ENCODE measurements at places on chromosomes 16 and 17.

DNA sequence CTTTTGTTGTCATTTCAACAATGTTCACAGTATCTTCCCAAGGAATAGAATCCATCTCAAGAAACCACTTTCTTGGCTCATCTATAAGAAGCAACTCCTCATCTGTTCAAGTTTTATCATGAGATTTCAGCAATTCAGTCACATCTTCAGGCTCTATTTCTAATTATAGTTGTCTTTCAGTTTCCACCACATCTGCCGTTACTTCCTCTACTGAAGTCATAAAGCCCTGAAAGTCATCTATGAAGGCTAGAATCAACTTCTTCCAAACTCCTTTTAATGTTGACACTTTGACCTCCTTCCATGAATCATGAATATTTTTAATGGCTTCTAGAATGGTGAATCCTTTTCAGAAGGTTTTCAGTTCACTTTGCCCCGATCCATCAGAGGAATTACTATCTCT is 102.1 kb downstream of the CDH13 start:
- DNase-seq: no peak

- peak; percentile 59 for DNase-seq
These were observed 56.8 kb downstream of the BEAN1 start for GRCh38 chr16:66483689-66484452.

DNA sequence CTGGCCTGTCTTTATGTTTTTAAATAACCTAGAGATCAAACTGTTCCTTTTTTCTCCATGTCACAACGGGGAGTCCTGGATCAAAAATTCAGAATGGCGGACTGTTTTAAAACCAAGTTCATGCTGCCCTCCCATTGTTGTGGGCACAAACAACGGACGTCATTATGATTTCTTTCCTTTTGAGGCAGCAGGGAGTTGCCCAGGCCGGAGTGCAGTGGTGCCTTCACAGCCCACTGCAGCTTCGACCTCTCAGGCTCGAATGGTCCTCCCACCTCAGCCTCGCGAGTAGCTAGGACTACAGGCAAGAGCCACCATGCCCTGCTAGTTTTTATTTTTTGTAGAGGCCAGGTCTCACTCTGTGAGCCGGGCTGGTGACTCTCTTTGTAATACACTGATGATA is 26.5 kb downstream of the NDE1 start:
- DNase-seq: no peak

DNA sequence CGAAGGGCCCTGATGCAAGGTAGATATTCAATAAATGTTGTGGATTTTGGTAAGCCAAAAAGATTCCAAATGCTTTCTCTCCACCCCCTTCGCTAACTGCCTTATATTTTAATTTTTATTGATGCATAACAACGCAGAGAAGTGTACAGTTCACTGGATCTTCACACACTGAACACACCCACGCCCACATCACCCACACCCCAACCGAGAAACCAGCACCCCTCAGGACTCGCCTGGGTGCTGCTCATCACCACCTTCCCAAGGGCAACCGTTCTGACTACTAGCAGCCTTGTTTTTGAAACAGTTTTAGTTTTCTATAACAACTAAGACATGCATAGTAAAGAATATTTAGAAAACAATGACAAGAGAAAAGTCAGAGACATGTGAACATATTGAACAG is 9.1 kb upstream of the PLCG2 start:
- no peak for DNase-seq

DNA sequence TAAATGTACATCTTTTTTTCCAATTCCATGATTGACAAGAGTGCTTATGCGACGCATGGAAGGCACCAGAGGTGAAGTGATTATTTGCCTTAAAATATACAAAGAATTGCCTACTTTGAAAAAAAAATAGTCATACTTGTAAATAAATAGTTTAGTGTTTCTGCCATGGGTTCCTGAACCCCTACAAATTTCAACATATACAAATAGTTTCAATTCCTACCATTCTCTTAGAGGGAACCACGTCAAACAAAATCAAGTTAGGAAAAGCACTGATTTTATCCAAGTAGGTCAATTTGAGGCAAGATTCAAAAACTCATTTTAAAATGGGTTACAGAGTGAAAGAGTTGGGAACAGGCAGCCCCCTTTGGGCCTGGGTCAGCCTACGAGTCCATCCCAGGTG is 11.7 kb downstream of the CMTM3 start:
- DNase-seq: no peak

DNA sequence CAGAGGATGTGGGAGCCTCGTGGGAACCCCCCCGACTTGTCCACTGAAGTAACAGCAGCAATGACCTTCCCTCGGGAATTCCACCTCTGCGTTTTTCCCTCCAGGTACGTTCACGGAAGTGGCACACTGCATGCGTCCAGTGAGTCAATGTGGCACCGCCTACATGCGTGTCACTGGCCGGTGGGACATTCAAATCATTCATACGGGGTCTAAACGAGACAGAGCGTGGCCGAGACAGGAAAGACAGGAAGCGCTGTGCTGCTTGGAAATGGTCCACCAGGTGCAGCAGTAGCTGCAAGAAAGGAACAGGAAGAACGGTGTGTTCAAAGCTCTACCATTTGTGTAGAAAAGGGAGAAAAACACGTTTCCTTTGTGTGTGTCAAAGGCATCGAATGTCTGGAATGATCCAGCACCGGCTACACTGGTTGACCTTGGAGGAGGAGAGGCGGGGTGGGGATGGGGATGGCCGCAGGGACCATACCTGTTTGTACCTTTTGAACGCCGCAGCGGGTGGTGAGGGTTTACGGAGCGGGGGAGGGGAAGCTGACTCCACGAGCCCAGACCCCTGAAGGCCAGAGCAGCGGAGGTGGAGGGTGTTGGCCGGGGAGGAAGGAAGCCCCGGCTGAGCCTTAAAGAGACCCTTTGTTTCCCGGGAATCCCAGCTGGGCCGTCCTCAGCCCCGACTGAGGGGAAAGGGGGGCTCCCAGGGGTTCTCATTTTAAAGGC is 1.7 kb upstream of the PGAP6 start:
- no peak for DNase-seq

- no peak for DNase-seq
These were observed 7.9 kb upstream of the ALDH3A1 start for GRCh38 chr17:19755821-19756510.

DNA sequence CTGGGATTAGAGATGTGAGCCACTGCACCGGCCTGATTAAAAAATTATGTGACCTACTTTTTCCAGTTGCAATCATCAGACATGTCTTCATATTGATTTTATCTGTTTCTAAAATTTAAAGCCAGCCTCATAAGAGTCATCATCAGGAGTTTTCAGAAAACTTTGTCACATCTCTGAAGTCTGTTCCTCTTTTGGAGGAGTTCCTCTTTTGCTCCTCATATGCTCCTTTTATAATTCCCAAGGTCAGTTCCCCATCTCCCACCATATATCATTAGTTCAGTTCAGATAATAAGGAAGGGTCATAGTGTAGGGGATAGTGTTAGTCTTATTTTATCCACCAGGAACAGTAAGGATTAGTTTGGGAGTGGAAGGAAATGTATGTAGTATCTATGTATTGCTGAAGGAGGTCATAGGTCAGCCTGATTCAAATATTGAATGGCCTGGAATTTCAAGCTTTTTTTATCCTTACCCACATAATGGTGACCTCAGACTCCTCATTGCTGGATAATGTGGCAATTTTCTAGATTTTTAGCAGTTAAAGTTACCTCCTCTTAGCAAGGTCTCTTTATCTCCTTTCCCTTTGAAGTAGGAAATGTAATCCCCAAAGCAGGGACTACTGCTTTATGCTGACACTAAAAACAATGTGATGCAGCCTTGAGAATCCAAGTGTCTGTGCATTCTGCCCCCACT is 13.8 kb upstream of the DUSP14 start:
- DNase-seq: no peak

GRCh38 chr17:19508577-19508867 is 25.1 kb upstream of the SLC47A1 start:
- no peak for DNase-seq

DNA sequence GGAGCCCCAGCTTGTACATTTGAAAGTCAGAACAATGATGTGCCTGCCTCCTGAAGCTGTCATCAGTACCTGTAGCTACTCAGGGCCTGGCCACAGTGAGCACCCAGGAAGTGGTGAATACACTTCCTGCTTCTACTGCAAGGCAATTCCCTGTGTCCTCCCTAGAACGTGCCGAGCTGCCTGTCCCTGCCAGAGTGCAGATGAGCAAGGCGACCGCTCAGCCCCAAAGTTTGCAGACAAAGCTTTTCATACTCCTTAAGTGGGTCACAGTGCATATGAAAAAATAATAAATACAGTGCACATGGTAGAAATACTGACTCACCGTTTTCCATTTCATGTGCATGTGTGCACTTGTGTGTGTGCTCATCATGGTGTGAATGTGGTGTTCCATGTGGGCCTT is 77.3 kb downstream of the MPRIP start:
- peak; percentile 33 for DNase-seq

DNA sequence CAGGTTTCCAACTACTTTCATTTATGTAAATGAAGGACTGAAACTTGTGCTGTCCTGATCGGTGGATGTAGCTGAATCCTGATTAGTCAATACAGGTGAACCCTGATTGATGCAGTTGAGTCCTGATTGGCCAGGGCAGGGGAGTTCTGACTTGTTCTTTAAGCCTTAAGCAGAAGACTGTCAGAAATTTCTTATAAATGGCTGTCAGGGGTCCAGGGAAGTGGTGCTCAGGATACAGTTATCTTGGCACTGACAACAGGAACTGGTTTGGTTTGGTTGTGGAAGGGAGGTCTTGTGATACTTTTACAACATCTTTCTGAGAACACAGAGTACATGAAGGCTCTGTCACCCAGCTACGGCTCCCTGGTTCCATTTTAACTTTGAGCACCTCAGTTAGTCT is 132.1 kb downstream of the KCNJ12 start:
- DNase-seq: no peak

GRCh38 chr16:79182616-79183015 is 417.9 kb downstream of the MAF start:
- DNase-seq: no peak

DNA sequence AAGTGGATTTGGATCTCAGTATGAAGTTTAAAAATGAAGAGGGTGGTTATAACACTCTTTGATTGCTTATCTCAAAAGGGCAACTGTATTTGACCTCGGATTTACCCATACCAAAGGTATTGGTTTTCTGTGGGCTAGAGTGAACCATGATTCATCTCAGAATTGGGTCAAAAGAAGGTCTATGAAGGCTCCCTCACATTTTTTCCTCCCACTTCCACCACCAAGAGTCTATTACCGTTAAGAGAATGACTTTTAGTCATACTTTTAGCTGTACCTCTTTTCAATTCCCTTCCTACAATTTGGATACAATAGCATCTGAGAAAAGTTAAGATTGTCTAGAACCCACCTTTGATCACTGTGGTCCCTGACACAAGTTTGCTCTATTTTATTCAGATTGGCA is 280.9 kb downstream of the RBFOX1 start:
- DNase-seq: no peak

GRCh38 chr16:56970934-56971767 is 9.4 kb downstream of the CETP start:
- no peak for DNase-seq

DNA sequence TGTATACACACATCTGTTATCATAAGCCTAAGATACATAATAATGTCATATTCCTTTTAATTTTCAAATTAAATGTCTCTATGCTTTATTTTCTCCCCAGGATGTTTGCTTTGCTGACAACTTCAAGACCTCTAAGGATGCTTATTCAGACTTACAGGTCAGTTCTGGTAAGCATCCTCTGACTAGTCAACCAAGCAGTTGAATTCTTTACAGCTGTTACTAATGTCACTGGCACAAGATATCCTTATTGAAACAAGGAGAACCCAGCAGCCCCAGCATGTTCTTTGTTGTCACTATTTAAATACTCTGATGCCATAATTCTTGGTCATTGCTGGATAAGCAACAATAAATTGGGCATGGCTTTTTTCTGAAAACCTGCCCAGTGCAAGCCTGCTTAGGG is 232.3 kb upstream of the PMFBP1 start:
- DNase-seq: no peak

DNA sequence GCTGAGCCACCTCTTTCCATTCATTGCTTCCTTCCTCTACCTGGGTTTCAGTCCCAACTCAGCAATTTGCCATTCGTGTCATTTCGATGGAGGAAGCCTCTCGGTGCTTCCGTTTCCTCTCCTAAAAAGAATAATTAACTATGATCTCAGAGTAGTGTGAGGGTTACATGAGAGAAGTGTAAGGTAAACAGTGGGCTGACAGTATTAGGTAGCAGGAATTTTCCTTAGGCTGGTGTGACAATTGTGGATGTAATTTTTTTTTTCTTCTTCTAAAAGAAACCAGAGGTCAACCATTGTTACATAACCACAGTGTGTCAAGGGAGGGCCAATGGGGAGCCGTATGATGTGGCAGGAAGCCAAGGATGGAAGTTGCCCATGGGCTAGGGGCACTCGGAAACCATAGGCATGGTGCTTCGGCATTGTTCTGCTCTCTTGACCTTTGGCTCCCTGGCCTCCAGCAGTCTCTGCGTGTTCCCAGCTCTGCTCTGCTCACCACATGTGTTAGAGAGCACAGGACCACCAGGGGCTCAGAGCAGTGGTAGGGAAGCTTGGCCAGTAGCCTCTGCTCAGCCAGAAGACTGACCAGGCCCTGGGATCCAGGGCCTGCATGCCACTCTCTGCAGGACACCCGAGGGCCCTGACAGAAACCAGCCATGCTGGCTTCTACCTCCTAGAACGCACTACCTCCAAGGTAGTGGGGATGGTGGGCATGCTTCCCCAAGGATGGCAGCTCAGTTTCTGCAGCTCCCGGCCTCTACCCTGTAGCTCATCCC is 2.0 kb upstream of the TOP2A start:
- no peak for DNase-seq

- DNase-seq: no peak
These were observed 215.6 kb upstream of the MAF start for GRCh38 chr16:79816081-79816497.

- no peak for DNase-seq
These were observed 32.5 kb upstream of the CRISPLD2 start for GRCh38 chr16:84787263-84787622.

DNA sequence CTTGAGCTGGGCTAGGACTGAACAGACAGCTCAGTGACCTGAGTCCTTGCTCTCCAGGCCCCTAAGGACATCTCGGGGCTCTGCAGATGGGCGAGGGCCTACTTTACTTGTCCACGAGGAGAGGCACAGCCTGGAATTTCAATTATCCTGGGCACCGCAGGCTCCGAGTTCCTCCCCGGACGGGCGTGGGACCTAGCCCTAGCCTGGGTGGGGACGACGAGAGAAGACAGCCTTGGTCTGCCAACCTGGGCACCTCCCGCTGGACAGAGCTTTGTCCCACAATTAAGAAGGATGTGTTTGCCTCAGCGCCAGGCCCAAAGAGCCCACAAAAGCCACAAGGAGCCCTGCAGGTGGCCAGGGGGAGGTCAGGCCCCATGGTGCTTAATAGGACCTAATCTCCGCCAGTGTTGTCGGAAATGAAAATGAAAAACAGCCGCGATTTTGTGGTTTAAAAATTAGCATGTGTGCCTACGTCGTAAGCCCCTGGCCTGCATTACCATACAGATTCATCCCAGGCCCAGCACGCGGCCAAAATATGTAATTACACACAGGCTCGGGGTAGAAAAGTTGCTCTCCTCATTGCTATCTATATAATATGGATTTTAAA is 51.4 kb upstream of the LHX1 start:
- no peak for DNase-seq

DNA sequence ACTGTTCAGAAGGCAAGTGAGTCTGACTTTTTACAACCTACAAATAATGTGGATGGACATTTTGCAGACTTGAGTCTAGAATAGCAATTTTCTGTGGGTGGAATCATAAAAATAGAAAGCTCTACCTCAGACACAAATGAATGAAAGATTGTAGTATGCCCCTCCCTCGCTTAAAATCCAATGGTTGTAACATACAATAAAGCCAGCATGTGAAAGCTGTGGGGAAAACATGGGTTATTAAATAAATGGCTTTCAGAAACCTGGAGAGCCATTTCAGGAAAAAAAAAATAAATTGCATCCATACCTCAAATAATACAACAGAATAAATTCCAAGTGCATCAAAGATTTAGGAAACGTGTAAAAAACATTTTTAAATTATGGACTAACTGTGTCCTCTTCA is 123.1 kb upstream of the MON1B start:
- no peak for DNase-seq
